SK-N-DZ (cell line): ENCODE measurements at places on chromosomes 12 and 14.

DNA sequence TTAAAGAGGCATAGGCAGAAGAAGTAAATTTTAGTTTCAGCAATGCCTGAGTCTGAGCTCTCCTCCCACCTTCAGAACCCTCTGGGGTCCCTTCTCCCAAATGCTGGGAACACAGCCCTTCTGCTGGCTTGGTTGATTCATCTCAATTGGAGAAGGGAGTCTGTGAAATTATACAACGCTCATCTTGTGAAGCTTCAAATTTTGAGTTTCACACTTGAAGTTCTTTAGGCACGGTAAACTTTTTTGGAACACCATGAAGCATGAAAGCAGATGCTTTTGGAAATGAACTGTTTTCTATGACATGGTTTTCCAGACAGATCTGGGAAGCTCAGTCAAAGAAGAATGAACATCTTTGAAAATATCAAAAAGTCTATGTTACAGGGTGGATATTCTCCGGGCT lies 69.9 kb downstream of the TBK1 start:
- DNase-seq: no peak

- no peak for DNase-seq
Observed at GRCh38 chr14:104665657-104666522, 23.5 kb upstream of the INF2 start.

DNA sequence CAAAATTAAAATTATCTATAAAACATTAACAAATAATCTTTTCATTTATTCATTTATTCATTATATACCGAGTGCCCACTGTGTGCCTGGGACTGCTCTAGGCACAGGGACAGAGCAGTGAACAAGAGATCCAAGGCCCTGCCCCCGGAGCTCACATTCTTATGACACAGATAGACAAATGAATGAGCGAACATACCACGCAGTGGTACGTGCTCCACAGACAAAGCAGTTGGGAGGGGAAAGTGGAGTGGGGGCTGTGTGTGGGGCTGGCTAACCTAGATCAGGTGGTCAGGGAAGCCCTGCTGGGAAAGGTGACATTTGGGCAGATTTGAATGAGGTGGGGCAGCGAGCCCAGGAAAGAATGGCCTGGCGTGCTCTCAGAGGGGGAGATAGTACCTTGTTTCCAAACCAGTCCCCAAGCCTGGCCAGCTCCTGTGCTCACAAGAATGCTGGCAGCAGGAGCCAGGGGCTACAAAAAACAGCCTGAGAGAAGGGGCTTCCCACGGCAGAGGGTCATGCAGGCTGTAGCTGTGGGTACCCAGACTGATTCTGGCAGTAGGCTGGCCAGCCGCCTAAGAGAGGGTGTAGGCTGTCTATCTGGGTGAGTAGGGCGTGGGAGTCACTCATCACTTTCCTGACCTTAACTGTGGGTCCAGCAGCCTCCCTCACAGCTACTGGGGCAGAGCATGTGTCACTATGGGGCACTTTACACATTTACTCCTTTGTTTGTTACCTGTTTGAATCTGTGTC lies 57.8 kb upstream of the ACTN1 start:
- DNase-seq: no peak

DNA sequence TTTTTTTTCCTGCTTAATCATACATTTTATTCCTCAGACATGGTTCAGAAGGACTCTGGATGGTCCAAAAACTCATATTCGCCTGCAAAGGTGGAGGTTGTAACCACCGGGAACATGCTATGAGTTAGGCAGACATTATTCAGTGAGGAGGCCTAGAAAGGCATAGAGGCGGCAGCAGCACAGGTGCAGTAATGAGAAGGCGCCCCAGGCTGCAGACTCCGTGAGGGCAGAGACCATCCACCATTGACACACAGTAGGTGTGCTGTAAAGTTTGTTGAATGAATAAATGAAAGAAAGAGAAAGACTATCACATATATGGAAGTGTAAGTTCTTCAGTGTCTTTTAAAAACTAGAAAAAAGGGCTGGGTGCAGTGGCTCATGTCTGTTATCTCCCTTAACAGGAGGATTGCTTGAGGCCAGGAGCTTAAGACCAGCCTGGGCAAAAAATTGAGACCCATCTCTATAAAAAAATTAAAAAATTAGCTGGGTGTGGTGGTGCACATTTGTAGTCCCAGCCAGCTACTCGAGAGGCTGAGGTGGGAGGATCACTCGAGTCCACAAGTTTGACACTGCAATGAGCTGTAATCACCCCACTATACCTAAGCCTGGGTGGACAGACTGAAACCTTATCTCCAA lies 34.5 kb upstream of the PTGR2 start:
- no peak for DNase-seq

- DNase-seq: no peak
Observed at GRCh38 chr14:23573384-23574015, 5.1 kb downstream of the JPH4 start.

DNA sequence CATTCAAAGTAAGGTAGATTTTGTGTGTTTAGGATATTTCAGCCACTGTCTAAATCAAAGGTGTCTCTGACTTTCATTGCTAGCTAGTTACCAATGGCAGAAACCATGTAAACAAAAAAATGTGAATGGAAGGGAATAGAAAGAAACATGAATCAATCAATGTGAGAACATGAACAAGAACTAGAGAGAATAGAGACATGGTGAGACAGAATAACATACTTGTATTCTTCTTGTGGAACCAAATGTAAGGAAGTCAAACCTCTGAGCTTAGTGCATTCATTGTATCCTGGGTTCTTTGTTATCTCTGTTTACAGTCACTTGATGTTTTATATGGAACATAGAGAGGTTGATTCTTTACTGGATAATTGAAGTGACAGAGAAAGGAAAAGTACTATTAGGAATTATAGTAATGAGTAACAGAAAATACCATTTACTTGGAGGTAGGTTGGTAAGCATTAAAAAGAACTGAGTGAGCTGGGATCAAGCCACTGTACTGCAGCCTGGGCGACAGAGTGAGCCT lies 2.6 kb upstream of the WNK1 start:
- DNase-seq: no peak

DNA sequence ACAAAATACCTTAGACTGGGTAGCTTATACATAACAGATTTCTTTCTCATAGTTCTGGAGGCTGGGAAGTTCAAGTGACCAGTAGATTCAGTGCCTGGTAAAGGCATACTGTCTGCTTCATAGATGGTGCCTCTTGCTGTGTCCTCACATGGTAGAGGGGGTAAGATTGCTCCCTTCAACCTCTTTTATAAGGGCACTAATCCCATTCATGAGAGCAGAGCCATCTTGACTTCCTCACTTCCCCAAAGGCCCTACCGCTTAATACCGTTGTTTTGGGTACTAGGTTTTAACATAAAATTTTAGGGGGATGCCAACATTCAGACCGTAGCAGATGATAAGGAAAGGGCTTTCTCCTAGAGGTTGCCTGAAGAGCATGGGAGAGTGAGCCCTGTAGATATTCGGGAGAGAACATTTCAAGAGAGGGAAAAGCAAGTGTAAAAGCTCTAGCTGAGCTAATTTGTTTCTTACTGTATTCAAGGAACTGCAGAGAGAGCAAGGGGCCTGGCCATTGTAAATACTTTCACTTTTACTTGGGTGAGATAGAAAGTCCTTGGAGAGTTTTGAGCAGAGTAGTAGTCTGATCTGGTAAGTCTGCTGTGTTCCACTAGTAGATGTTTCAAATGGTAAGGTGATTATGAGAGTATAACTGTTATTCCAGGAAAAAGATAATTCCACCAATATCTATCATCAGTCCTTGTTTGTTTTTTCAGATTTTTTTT lies 27.3 kb downstream of the FRS2 start:
- DNase-seq: no peak

GRCh38 chr12:121495746-121496145 lies 85.1 kb downstream of the KDM2B start:
- DNase-seq: no peak

- DNase-seq: no peak
Observed at GRCh38 chr12:128408669-128409068, 141.7 kb downstream of the TMEM132C start.

DNA sequence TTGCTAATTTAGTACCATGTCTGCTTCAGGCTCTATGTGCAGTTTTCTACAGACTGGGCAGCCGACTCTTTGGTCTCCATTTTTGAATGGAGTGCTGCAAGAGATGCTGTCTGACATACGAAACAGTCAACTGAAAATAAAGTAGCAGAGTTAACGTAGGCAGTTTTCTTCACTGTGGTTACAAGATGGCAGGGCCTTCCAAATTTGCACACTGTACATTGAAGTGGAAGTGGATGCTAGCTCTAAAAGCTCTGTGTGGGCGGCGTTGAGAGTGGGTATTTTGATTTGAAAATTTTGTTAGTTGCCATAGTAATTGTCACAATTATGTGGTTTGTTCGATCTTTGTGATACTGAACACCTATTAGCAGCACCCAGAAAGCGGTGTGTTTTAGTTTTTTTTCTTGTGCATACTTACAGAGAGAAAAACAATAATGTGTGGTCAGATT lies 154.9 kb upstream of the ATP2B1 start:
- DNase-seq: no peak
